ENCODE measurements at places on chromosomes 5 and 9. TPM values are rescaled to one million over a fixed set of nuclear protein-coding genes. Genes with fewer than 3 reads are reported as not detected.

The ADAMTSL1 gene
- not detected for total RNA-seq

The GPX3 gene
- total RNA-seq, result not detected

The OR1L6 gene
- not detected for total RNA-seq

The TBCA gene
- total RNA-seq, result 212 TPM
